ENCODE measurements at places on chromosomes 4 and X.
A peak's percentile ranks its signal among the peaks of the same experiment; 100 is the strongest.

GRCh38 chr4:87904639-87905160, 70.8 kb upstream of the SPP1 start:
- no peak for DNase-seq

DNA sequence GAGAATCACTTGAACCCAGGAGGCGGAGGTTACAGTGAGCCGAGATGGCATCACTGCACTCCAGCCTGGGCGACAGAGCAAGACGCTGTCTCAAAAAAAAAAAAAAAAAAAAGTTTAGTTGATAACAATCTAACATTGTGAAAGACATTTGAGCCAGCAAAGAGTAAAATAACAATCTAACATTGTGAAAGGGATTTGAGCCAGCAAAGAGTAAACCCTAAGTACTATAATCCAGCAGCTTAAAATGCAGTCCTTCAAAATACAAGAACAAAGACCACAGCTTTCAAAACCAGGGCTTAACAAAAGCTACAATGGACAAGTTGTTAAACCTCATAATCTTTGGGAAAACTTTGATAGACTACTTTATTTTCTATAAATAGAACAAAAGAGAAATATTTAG, 16.9 kb downstream of the MFAP3L start:
- DNase-seq, result no peak

DNA sequence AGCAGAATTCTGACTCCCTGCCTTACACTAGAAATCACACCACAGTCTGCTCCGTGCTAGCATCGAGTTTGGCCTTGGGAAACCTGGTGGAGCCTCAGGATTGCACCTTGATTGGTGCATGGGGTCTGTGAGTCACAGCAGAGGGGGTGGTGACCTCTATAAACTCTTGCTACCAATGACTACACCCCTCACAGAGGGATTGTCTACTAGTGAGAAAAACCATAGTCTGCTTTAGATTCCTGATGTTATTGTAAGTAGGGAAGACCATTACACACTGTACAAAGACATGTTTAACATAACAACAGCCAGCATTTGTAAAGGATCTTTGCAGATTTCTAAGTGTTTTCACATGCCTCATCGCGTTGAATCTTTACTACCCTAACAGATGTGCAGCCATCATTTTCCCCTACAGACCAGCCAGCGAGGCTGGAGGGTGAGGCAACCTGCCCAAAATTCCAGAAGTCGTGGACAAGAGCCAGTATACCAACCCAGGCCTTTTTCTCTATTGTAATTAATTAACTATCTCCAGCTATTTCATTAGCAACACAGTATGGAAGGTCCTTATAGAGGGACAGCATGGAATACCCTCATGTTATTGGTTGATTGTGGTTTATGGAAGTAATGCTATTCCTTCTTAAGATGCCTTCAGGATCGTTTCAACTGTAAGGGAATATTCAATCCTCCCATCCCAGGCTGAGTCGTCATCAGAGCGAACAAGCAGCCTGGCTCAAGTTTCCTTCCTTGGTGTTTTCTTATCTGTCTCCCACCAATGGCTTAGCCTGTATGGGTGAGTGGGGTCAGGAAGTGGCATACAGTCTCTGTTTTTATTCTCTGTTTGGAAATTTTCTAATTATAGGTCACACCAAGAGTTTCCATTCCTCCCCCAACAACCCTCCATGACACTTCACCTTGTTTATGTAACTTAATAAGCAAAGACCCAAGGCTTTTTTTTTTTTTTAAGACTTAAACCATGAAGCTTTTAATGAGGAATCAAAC, 55.9 kb upstream of the KDR start:
- DNase-seq, result no peak

GRCh38 chrX:630612-631496, at the start of gene SHOX:
SHOX (plus strand) TSS chrX:630791; CDS start chrX:630898, 107 bp downstream.
- peak; percentile 23 for DNase-seq

GRCh38 chr4:74013264-74013663, 14.8 kb upstream of the CXCL5 start:
- DNase-seq, result no peak

GRCh38 chrX:120671963-120672362, 42.1 kb upstream of the C1GALT1C1 start:
- DNase-seq, result no peak

GRCh38 chrX:38649674-38650647, 88.6 kb downstream of the TSPAN7 start:
- DNase-seq, result no peak

All from fibroblast of skin of left quadriceps (primary cell).